ENCODE measurements at places on chromosomes 1 and 21. TPM values are rescaled to one million over a fixed set of nuclear protein-coding genes. Genes with fewer than 3 reads are reported as not detected.
A peak's percentile ranks its signal among the peaks of the same experiment; 100 is the strongest.

ZFYVE9 gene
- 28.4 TPM for total RNA-seq

RGSL1 gene
- not detected for total RNA-seq

- no peak for DNase-seq
Measured at GRCh38 chr1:151760597-151761385, 2.5 kb downstream of the MRPL9 start.

DNA sequence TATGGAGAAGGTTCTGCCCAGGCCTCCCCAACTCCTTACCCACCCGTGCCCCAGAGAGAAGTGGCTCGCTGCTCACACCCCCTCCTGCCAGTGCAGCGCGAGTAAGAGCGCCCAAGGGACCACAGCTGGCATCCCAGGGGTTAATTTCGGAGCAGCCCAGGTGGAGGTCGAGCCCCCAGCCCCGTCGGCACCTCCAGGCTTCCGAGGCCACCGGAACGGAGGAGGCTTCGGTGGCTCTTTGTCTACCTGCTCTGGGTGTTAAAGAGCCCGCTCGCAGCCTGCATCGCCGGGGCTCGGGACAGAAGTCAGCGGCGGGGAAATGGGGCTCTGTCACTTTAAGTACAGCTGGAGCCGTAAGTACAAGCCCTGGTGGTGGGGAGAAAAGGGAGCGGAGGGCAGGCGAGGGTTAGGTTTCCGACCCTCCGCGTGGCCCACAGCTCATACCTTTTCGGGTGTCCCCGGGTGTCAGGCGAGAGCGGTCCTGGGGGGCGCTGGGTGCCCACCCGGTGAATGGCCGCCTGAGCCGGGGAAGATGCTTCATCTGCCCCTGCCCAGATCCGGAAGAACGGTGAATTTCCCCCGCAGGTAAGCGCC, 89.4 kb upstream of the IPO9 start:
- DNase-seq = peak; percentile 74

DNA sequence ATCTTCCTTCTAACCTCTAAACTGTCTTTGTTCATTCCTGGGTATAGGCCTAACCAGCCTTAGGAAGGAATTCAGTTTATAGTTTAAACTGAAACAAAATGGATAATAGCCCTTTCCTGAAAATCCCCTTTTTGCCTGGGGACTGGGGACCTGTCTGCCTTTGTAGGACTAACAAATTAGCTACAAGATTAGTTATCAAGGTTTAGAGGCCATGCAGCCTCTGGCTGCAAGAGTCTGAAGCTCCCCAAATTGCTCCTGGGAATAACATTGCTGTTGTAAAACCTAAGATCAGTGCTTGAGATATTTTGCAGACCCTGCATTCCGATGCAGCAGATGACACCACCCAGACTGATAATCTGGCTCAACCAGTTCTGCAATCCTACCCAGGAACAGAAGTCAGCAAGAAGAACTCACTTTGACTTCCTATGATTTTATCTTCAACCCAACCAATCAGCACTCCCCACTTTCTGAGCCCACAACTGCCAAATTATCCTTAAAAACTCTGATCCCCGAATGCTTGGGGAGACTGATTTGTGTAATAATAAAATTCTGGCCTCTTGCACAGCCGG, 96.6 kb upstream of the ETV3 start:
- no peak for DNase-seq

GRCh38 chr1:168477792-168478191, 66.0 kb downstream of the XCL2 start:
- no peak for DNase-seq
